ENCODE measurements at places on chromosomes 6 and 20.
A peak's percentile ranks its signal among the peaks of the same experiment; 100 is the strongest.

DNA sequence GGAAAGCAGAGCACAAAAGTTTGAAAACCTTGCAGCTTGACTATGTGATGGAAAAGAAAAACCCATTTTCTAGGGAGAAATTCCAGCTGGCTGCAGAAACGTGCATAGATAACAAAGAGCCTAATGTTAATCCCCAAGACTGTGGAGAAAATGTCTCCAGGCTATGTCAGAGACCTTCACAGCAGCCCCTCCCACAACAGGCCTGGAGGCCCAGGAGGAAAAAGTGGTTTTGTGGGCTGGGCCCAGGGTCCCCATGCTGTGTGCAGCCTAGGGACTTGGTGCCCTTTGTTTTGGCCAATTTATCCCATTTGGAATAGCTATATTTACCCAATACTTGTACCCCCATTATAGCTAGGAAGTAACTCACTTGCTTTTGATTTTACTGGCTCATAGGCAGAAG is 484.1 kb upstream of the HTR1E start:
- H3K4me1 ChIP-seq: no peaks in the 10 kb centered on the region
- no peak overlapping the region for H3K27ac ChIP-seq
- no peak overlapping the region for H3K4me3 ChIP-seq
- no peak for DNase-seq
- no peaks in the 10 kb centered on the region for H3K27me3 ChIP-seq
- H3K36me3 ChIP-seq: no peaks in the 10 kb centered on the region

- H3K27ac ChIP-seq: no peak overlapping the region
- no peak overlapping the region for H3K4me3 ChIP-seq
- DNase-seq: no peak
- H3K4me1 ChIP-seq: no peaks in the 10 kb centered on the region
Observed at GRCh38 chr20:3420211-3420707, 12.8 kb upstream of the DNAAF9 start.

DNA sequence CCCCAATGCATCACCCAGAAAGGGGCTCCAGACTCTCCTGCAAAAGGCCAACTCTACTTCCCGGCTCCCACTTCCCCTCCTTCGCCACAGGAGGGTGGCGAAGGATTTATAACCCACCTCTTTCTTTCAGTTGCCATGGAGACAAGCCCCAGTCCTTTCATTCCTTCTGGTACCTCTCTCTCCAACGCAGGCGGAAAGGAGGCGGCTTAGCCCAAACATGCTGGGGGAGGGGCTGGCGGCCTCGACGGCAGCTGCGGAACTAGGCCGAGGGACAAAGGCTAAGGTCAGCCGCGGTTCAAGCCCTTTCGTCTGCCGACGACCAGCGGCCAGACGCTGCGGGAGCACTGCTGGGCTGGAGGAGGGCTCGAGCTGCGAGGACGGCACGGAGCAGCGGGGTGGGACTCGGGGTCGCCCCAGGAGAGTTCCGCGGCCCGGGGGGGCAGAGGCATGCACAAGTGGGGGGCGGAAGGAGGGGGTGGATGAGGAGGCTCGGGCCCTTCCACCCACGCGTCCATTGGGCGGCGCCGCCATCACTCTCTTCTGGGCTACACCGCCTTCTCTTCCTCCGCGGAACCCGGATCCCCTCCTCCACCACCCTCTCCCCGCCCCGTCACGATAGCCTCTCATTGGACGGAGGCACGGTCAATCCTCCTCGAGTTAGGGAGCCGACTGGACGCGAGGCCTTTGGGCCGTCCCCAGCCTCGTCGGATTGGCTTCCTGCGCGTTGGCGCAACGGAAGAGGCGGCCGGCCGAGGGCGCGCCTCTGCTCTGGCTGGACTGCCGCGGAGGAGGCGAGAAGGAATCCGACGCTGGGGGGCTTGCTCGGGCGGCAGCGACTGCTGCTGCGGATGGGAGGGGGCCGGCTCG is at the start of gene PANK2:
TSS of gene PANK2 (plus strand) at position 766 of the 867 bp plus-strand sequence.
- no peaks in the 10 kb centered on the region for H3K27me3 ChIP-seq
- peaks cover 39% of the 10 kb centered on the region for H3K4me1 ChIP-seq
- H3K4me3 ChIP-seq: peak within 1 kb of the TSS; percentile 80

DNA sequence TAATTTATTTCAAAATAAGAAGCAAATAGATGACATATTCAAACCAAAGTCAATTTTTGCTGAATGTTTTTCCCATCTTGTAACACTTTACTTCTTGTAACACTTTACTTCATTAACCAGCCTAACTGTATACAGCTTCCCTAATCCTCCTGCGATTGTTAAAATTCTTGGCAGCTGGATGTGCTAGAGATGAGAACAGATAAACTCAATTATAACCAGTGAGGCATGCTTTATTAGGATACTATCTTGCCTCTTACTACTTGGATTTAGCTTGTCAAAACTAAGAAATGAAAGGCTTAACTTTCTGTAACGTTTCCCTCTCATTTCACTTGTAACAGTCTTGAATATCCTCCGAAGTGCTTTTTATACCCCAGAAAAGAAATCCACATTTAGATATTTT is 94.1 kb upstream of the BMP5 start:
- H3K4me3 ChIP-seq: no peak overlapping the region
- H3K36me3 ChIP-seq: no peaks in the 10 kb centered on the region
- H3K27ac ChIP-seq: no peak overlapping the region
- H3K4me1 ChIP-seq: no peaks in the 10 kb centered on the region
- DNase-seq: no peak
- no peaks in the 10 kb centered on the region for H3K27me3 ChIP-seq

- DNase-seq: no peak
- no peaks in the 10 kb centered on the region for H3K4me1 ChIP-seq
- H3K4me3 ChIP-seq: no peak overlapping the region
- H3K27me3 ChIP-seq: peaks cover 20% of the 10 kb centered on the region
- no peaks in the 10 kb centered on the region for H3K36me3 ChIP-seq
Observed at GRCh38 chr20:58146081-58146745, 82.2 kb downstream of the ANKRD60 start.

- no peaks in the 10 kb centered on the region for H3K36me3 ChIP-seq
- H3K27ac ChIP-seq: no peak overlapping the region
- no peak overlapping the region for H3K4me3 ChIP-seq
- no peaks in the 10 kb centered on the region for H3K4me1 ChIP-seq
Observed at GRCh38 chr6:42392833-42393232, 58.9 kb downstream of the TRERF1 start.

- H3K27ac ChIP-seq: no peak overlapping the region
- peak; percentile 80 for DNase-seq
Observed at GRCh38 chr6:27237089-27237803, 10.3 kb upstream of the PRSS16 start.

- no peak overlapping the region for H3K4me3 ChIP-seq
- no peaks in the 10 kb centered on the region for H3K36me3 ChIP-seq
- H3K27ac ChIP-seq: no peak overlapping the region
- no peak for DNase-seq
Observed at GRCh38 chr6:24974182-24975171, 38.7 kb upstream of the RIPOR2 start.

- DNase-seq: peak; percentile 81
- peaks cover 4% of the 10 kb centered on the region for H3K36me3 ChIP-seq
- H3K27me3 ChIP-seq: no peaks in the 10 kb centered on the region
- H3K4me1 ChIP-seq: peaks cover 18% of the 10 kb centered on the region
Observed at GRCh38 chr6:166998256-166999144, 697 bp upstream of the CEP43 start.

GRCh38 chr20:9021216-9021615 is 47.7 kb upstream of the PLCB4 start:
- no peaks in the 10 kb centered on the region for H3K36me3 ChIP-seq
- H3K27me3 ChIP-seq: no peaks in the 10 kb centered on the region
- H3K27ac ChIP-seq: no peak overlapping the region
- peaks cover 18% of the 10 kb centered on the region for H3K4me1 ChIP-seq
- H3K4me3 ChIP-seq: no peak overlapping the region
- DNase-seq: no peak

GRCh38 chr20:63538204-63539091 is 1.3 kb upstream of the PTK6 start:
- peaks cover 8% of the 10 kb centered on the region for H3K4me1 ChIP-seq
- H3K4me3 ChIP-seq: peak overlapping the region; percentile 56
- no peak overlapping the region for H3K27ac ChIP-seq
- no peaks in the 10 kb centered on the region for H3K36me3 ChIP-seq
- no peak for DNase-seq
- H3K27me3 ChIP-seq: peaks cover 10% of the 10 kb centered on the region

- peaks cover 3% of the 10 kb centered on the region for H3K36me3 ChIP-seq
Observed at GRCh38 chr6:38138374-38138773, 318.8 kb downstream of the ZFAND3 start.

GRCh38 chr20:19392344-19393130 is 180.1 kb downstream of the SLC24A3 start:
- H3K27me3 ChIP-seq: no peaks in the 10 kb centered on the region
- DNase-seq: no peak
- H3K4me3 ChIP-seq: no peak overlapping the region
- no peaks in the 10 kb centered on the region for H3K4me1 ChIP-seq
- no peaks in the 10 kb centered on the region for H3K36me3 ChIP-seq

DNA sequence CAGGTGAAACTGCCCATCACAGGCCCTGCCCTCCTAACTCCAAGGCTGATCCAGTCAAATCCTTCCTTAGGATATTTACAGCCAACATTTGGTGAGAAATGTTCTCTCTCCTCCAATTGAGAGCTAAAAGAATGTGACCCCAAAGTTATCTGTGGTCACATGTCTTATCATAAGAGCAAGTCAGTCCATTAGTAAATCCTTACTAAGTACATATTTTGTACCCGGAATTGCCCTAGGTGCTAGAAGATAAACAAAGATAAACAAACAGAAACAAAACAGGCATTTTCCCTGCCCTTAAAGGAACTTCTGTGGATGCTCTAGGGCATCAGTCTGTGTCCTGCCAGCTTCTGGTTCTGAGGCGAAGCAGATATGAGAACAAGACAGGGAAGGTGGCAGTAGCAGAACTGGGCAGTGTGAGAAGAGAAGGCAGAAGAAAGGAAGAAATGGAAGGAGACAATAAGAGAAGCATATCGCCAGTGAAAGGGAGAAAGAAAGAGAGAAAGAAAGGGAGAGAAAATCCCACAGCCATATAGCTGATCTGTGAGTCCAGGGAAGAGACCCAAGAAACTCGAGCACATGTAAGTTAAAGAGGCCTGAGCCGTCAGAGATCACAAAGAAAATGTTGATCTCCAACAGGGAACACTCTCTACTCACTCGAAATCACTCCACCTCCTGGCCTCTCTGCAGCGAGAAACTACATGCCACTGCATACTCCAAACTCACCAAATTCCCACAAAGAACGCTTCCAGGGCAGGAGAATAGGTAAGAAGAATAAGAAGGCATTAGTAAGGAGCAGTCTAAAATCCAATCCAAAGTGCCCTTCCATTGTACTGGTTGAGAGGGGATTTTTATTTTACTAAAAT is 41.7 kb downstream of the CDK5RAP1 start:
- no peak overlapping the region for H3K27ac ChIP-seq
- peaks cover 26% of the 10 kb centered on the region for H3K36me3 ChIP-seq
- no peaks in the 10 kb centered on the region for H3K27me3 ChIP-seq
- no peak overlapping the region for H3K4me3 ChIP-seq
- H3K4me1 ChIP-seq: no peaks in the 10 kb centered on the region
- DNase-seq: no peak

DNA sequence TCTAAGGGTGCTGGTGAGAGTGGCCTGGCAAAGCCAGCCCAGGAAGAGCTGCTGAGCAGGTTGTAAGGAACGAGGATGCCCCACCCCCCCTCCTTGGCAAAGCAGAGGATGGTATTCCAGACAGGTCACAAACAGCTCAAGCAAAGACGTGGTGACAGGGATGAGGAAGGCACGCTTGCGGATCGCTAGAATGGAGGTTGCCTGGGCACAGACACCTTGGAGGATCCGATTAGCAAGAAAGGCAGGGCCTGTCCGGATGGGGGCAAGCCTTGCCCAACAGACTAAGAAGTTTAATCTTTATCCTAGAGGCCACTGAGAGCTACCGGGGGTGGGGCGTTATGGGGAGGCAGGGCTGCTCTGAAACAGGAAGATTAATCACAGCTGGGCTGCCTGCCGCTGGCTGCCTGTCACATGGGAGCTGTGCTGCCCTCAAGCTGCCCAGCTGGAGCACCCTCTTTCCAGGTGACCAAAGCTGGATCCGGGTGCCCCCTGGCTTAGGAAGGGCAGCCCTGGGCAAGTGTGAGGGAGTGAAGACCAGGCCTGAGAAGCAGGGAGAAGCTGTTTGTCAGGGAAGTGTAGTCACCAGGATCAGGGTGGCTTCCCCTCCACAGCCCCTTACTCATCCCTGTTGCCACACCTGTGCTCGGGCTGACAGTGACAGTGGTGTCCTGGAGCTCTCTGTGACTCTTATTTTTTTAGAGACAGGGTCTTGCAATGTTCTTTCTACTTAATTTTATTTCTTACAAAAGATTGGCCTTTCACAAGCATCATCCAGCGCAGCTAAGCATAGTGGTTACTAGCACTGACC is 9.1 kb upstream of the MAPK13 start:
- H3K36me3 ChIP-seq: no peaks in the 10 kb centered on the region
- DNase-seq: no peak
- H3K4me1 ChIP-seq: peaks cover 12% of the 10 kb centered on the region
- peak overlapping the region; percentile 22 for H3K4me3 ChIP-seq
- H3K27me3 ChIP-seq: no peaks in the 10 kb centered on the region
- no peak overlapping the region for H3K27ac ChIP-seq

- H3K36me3 ChIP-seq: no peaks in the 10 kb centered on the region
- no peak overlapping the region for H3K4me3 ChIP-seq
- peak overlapping the region; percentile 24 for H3K27ac ChIP-seq
- H3K4me1 ChIP-seq: peaks cover 7% of the 10 kb centered on the region
- H3K27me3 ChIP-seq: no peaks in the 10 kb centered on the region
- DNase-seq: peak; percentile 17
Observed at GRCh38 chr20:21147593-21147992, 21.7 kb downstream of the KIZ start.

DNA sequence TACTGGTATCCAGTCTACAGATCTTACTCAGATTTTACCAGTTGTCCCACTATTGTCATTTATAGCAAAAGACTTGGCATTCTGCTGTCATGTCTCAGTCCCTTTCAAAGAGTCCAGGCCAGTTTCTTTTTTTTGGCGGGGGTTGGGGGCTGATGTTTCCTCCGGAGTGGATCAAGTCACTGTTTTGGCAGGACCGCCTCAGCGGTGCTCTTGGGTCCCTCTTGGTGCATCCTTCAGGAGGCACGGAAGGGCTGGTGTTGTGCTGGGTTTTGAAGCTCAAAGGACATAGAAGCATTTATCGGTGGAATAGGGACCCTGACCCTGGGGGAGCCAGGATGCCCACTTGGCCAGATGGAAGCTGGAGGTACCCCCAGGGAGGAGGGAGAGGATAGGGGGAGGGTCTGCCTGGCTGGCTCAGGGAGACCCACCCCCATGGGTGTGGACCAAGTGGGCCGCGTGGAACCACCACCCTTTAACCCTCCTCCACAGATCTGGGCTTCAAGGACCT is 10.8 kb downstream of the RBCK1 start:
- peaks cover 3% of the 10 kb centered on the region for H3K4me1 ChIP-seq
- peaks cover 44% of the 10 kb centered on the region for H3K36me3 ChIP-seq
- no peak overlapping the region for H3K4me3 ChIP-seq
- H3K27ac ChIP-seq: no peak overlapping the region
- DNase-seq: no peak

- no peak for DNase-seq
- H3K4me3 ChIP-seq: no peak overlapping the region
- H3K27ac ChIP-seq: no peak overlapping the region
- H3K4me1 ChIP-seq: no peaks in the 10 kb centered on the region
- H3K27me3 ChIP-seq: no peaks in the 10 kb centered on the region
Observed at GRCh38 chr6:73157870-73158269, 67.4 kb downstream of the KHDC1L start.

All from osteoblast (primary cell).